ENCODE measurements at places on chromosomes 3 and 15.

GRCh38 chr15:58934521-58934920 lies 1.0 kb upstream of the SLTM start:
- no peak for DNase-seq

DNA sequence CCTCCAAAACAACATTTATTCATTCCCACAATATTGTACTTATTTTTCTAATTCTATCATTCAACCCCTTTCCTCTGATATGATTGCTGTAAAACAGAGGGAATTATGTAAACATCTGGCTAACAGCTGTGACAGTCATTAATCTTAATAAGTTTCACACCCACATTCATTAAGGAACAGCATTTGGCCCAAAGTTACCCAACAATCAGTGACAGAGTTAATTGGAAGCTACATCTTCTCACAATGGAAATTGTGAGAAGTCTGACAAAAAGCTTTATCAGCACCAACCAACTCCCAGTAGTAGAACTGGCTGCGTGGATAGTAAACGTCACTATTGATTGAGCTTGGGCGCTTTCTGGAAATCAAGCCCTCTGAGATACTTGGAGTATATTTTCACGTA lies 165.8 kb upstream of the SLC24A5 start:
- DNase-seq = no peak

GRCh38 chr15:76954744-76955143 lies 23.2 kb downstream of the RCN2 start:
- DNase-seq = no peak

- DNase-seq = no peak
Observed at GRCh38 chr3:151120409-151120808, 34.9 kb downstream of the MED12L start.

- no peak for DNase-seq
Observed at GRCh38 chr15:68497206-68497910, 65.4 kb upstream of the ITGA11 start.

GRCh38 chr15:46681901-46682300 lies 1035.4 kb upstream of the SEMA6D start:
- no peak for DNase-seq

DNA sequence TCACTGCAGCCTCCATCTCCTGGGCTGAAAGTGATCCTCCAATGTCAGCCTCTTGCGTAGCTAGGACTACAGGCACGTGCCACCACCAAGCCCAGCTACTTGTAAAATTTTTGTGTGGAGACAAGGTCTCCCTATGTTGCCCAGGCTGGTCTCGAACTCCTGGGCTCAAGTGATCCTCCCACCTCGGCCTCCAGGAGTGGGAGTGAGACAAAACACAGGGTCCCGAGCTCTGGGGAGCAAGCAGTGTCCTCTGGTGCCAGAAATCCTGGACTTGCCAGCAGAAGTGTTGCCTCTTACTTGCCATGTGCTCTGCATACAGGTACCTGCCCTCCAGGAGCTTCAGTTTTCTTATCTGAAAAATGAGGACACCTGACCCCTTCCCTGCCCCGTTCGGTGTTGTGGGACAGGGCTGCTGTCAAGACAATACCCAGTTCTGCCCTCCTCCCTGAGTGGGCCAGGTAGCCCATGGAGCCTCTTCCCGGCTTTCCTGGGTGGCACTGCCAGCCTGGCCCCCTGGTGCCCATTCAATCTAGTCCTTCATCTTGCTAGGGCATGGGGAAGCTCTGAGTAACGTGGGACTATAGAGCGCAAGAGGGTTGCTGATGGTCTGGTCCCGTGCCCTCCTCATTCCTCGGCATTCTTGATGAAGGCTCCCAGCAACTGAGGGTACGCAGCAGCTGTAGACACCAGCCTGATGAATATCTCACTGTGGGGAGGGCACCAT lies 164.6 kb downstream of the GOLGA6L4 start:
- no peak for DNase-seq

- no peak for DNase-seq
Observed at GRCh38 chr15:68823561-68823960, 2.9 kb upstream of the ANP32A start.

- no peak for DNase-seq
Observed at GRCh38 chr3:143418391-143418790, 298.8 kb downstream of the CHST2 start.

GRCh38 chr3:78868570-78868969 lies 899.2 kb downstream of the ROBO1 start:
- DNase-seq = no peak

- no peak for DNase-seq
Observed at GRCh38 chr3:190497811-190498210, 16.1 kb upstream of the IL1RAP start.

GRCh38 chr3:10520072-10520471 lies 14.7 kb upstream of the ATP2B2 start:
- no peak for DNase-seq

- DNase-seq = no peak
Observed at GRCh38 chr3:156721687-156722618, 47.6 kb downstream of the TIPARP start.

- DNase-seq = no peak
Observed at GRCh38 chr3:61464518-61465140, 96.7 kb upstream of the PTPRG start.

GRCh38 chr3:31490502-31490901 lies 42.2 kb upstream of the STT3B start:
- no peak for DNase-seq

GRCh38 chr3:69540706-69541581 lies 155.1 kb upstream of the FRMD4B start:
- no peak for DNase-seq

DNA sequence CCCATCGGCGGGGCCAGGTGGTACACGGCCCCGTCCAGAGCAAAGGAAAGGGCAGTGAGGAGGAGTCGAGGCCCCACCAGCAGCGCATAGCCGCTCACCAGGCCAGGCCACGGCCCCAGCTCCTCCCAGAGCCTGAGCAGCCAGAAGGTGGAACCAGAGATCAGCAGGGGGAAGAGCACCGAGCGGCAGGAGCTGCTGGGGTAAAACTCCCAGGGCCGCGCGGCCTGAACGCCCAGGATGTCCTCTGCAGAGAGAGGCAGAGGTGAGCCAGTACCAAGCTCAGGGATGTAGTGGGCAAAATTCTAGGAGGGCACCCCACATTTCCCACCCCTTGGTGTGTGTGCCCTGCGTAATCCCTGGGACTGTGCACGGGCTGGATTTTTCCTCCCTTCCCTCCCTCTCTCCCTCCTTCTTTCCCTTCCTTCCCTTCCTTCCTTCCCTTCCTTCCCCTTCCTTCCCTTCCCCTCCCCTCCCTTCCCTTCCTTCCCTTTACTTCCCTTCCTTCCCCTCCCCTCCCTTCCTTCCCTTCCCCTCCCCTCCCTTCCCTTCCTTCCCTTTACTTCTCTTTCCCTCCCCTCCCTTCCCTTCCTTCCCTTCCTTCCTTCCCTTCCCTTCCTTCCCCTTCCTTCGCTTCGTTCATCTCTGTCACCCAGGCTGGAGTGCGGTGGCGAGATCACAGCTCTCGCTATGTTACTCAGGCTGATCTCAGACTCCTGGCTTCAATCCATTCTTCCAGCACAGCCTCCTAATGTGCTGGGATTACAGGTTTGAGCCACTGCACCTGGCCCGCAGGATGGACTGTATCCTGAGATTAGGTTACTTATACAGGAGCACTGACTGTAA lies 6.3 kb upstream of the NCBP2 start:
- DNase-seq = no peak

GRCh38 chr15:51718219-51718618 lies 19.2 kb downstream of the LYSMD2 start:
- no peak for DNase-seq

DNA sequence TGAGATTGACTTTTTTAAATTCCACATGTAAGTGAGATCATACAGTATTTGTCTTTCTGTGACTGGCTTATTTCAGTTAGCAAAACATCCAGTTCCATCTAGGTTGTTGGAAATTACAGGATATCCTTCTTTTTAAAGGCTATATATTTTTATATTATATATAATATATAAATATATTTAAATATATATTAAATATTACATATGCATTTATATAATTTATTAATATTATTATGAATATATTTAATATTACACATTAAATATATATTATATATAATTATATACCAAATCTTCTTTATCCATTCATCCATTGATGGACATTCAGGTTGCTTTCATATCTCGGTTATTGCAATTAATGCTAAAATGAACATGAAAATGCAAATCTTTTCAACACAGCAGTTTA lies 49.9 kb downstream of the FAM227B start:
- DNase-seq = no peak

- DNase-seq = no peak
Observed at GRCh38 chr3:147426931-147427330, 17.8 kb downstream of the ZIC1 start.

- DNase-seq = no peak
Observed at GRCh38 chr15:99437315-99438223, 128.2 kb upstream of the MEF2A start.

GRCh38 chr3:114411190-114411668 lies 117.4 kb downstream of the TIGIT start:
- DNase-seq = no peak

DNA sequence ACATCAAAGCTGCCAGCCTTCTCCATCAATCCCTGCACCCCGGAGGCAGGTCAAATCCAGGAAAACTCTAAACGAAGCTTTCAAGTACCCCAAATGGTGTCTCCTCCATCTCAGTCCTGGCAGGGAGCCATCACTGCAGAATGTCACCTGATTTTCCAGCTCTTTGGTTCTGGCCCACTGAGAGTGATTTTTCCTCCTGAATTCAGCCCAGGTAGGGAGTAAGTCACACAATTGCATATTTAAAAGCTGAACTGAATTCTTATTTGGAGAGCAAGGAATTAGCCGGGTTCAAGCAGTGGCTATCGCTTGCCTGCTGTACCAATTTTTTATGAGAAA lies 5.3 kb downstream of the RFTN1 start:
- no peak for DNase-seq

DNA sequence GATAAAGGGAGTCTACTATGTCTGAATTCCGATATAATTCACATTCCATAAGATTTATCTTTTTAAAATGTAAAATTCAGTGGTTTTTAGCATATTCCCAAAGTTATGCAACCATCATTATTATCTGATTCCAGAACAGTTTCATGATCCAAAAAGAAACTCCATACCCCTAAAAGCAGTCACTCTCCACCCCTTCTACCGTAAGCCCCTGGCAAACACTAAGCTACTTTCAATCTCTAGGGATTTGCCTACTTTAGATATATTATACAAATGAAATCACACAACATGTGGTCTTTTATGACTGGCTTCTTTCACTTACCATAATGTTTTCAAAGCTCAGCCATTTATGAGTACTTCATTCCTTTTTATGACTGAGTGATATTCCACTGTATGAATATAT lies 65.6 kb downstream of the TMEM212 start:
- DNase-seq = no peak

DNA sequence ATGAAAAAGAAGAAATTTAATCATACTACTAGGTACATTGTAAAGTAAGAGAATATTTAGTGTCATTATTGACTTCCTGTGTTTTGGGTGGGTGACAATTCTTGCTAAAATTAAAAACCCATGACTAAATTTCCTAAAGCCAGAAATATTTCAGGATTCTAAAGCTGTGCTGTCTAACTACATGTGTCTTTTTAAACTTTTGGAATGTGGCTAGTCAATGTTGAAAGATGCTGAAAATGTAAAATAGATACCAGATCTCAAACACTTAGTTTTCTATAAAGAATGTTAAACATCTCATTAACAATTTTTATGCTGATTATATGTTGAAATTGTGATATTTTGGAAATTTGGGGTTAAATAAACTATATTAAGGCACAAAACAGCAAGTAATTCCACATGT lies 308.9 kb upstream of the TMCO5A start:
- DNase-seq = no peak

GRCh38 chr15:34043813-34044212 lies 4.8 kb upstream of the AVEN start:
- DNase-seq = no peak

DNA sequence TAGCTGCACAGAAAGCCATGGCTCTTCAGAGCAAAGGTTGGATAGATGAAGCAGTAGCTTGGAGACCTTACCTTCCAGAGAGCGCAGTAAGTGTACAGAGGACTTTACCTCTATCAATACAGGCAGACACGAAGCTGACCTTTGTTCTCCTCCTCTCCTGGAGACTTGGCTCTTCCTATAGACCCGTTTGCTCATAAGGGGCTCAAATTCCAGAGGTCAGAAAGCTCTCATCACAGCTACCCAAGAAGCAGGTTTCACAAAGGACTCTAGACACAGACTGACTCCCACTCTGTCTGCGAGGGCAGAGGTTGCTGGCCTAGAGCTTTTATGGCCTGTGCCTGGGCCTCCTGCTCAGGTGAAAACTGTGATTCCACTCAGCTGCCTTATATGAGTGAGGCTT lies 35.4 kb upstream of the TOPAZ1 start:
- no peak for DNase-seq

GRCh38 chr3:149536429-149536828 lies 61.9 kb downstream of the TM4SF4 start:
- DNase-seq = no peak

GRCh38 chr15:64100958-64101357 lies 5.2 kb downstream of the SNX1 start:
- no peak for DNase-seq

GRCh38 chr3:17092583-17092933 lies 207.8 kb downstream of the PLCL2 start:
- DNase-seq = no peak

- DNase-seq = no peak
Observed at GRCh38 chr3:137165117-137165806, 207.5 kb downstream of the IL20RB start.

- no peak for DNase-seq
Observed at GRCh38 chr15:80002267-80002666, 31.3 kb upstream of the BCL2A1 start.

Data from GM12864 (cell line).